ENCODE measurements at places on chromosomes 16 and 17.

DNA sequence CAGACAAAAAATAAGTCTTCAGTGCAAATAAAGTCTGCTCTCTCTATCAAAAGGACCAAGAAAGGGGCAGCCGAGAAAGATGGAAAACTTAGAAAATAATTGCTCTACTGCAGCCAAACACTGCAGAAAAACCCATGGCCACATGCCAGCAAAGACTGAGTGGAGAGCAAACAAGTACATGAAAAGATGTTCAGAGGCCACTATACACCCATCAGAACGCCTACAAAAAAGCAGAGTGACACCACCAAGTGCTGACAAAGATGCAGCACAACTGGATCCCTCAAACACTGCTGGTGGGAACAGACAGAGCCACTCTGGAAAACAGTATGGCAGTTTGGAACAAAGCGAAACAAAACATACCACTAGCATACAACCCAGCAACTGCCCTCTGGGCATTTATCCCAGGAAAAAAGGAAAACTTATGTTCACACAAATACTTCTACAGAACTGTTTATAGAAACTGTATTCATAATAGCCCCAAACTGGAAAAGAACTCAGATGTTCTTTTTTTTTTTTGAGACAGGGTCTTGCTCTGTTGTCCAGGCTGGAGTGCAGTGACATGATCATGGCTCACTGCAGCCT lies 36.7 kb downstream of the KIAA0753 start:
- no peak for DNase-seq

DNA sequence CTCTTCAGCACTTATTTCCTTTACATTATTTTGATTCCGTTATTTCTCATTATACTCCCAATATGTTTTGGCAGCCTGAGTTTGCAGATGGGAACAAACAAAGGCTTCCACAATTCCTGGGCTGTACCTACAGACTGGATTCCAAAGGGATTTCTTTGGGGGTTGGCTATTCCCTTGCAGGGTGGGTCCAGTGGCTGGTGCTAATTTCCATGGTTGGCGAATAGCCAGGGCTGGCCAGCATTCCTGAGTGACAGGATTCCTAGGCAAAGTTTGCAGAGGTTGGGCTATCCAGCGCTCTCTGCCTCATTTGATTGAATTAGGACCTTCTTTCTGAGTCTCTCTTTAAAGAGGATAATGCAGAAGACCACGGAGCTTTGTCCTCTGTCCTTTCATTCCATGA lies 207.4 kb downstream of the MAF start:
- DNase-seq = no peak

DNA sequence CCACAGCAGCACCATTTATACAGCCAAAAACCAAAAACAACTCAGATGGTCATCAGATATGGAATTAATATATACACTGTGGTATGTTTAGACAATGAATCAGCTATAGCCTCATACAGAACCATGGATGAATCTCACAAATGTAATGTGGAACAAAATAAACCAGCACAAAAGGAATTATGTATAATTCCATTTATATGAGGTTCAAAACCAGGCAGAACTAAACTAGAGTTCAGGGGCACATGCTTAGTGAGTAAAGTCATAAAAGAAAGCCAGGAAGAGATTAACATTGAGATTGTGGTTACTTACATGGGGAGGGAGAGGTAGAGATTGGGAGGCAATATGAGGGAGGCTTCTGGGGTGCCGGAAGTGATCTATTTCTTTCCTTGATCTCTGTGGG lies 231.1 kb downstream of the COPRS start:
- no peak for DNase-seq

- DNase-seq = no peak
Observed at GRCh38 chr16:64343061-64343819, 778.6 kb downstream of the CDH11 start.

DNA sequence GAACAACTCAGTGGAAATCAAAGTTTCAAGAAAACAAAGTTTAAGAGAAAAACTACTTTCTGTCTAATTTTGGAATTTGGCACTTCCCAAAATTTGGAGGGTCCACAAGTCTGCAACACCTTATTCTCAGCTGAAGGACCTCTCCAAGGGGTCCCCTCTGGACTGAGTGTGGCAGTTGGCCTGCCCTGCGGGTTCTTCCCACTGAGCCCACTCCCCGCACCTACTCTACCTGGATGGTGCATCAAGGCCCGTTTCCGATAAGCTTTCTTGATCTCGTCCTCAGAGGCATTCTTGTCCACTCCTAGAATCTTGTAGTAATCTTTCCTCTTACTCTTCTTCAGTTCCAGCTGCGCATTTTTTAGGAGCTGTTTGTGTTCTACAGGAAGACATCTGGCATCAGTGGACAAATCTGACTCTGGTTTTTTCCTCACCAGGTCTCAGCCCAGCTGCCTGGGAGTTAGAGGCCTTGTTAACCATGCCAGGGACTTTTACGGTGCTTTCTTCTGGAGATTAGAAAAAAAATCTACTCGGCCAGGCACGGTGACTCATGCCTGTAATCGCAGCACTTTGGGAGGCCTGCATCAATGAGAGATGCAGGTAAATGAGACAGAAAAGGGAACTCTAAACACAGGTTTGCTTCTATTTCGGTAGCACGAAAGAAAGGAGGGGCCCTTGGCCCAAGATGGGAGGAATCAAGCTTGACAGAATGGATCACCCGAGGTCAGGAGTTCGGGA lies 15.6 kb downstream of the CNP start:
- no peak for DNase-seq
